ENCODE measurements at places on chromosomes 13 and 19.

GRCh38 chr13:67223024-67223423 lies 7.1 kb downstream of the PCDH9 start:
- DNase-seq: no peak

- DNase-seq: no peak
Observed at GRCh38 chr13:26811581-26811980, 51.0 kb upstream of the GPR12 start.

- no peak for DNase-seq
Observed at GRCh38 chr19:27975419-27976005, 1237.4 kb downstream of the UQCRFS1 start.

GRCh38 chr13:102838982-102839381 lies 6.8 kb upstream of the ERCC5 start:
- no peak for DNase-seq

GRCh38 chr13:109768616-109769015 lies 17.8 kb downstream of the IRS2 start:
- DNase-seq: no peak

- DNase-seq: no peak
Observed at GRCh38 chr19:36203293-36203692, 11.2 kb downstream of the ZNF565 start.

All from CD4-positive, alpha-beta T cell treated with Interleukin-21 for 1 hour (primary cell).